ENCODE measurements at places on chromosomes 5 and 9.

DNA sequence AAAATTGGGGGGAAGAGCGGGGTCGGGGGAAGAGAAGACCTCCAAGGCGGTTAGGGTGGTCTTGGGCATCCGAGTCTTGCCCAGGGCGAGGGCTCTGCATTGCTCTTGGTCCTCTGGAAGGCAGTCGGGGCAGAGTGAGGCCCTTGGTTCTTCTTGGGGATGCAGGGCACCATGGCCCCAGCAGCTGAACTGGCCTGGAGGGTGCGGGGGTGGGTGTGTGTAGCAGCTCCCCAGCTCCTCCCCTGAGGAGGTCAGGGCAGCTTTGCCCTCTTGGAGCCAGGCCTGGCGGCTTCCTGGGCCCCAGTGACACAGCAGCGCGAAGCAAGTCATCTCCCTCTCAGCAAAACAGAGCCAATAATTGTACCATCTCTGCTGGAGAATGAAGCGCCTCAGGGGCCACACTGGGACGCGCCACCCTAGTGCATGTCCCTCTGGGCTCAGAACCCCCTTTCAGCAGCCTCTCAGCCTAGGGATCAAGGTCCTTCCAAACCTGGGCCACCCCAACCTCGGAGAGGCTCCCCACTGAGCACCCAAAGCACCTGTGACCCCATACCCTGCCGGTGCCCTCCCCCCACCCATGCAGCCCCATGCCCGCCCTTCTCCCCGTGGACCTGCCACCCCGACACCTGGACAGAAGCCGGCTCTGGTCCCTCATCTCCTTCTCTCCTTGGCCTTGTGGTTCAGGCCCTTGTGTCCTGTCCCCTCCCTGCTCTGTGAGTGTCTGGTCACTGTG, 10.4 kb upstream of the RXRA start:
- no peak for DNase-seq

DNA sequence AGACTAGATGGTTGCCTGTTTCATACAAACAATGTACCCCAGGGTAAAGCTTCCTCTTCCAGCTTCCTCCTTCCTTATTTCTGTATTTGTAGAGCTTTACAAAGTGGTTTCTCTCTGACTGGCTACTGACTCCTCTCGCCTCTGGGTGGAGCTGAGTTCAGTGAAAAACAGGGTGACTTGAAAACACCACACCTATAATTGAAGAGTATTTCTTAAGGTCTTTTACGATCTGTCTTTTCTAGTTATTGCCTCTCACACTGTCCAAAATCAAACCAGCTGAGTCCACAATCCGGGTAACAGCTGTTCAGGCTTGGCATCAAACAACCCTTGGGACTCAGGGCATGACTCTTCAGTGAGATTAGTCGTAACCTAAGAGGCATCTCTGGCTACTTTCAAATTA, 200.4 kb downstream of the ARRDC3 start:
- DNase-seq: no peak

- no peak for DNase-seq
These were observed 10.9 kb downstream of the LHX2 start for GRCh38 chr9:124022201-124023121.

DNA sequence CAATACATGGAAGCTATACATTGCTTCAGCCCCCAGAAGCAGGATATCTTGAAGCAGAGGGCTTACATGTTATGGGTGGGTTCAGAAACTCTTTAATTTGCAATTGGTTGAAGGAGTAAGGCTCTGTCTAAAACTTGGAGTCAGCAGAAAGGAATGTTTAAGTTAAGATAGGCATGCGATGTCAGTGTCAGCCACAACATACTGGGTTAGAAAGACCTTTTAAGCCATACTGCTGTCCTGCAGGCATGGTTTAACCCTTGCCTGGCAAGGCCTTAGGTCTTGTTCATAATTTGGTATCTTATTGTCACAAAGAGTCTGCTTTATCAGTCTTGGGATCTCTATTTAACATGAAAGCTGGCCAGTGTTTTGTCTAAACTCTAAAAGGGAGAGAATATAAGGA, 1619.6 kb upstream of the WWC1 start:
- no peak for DNase-seq

DNA sequence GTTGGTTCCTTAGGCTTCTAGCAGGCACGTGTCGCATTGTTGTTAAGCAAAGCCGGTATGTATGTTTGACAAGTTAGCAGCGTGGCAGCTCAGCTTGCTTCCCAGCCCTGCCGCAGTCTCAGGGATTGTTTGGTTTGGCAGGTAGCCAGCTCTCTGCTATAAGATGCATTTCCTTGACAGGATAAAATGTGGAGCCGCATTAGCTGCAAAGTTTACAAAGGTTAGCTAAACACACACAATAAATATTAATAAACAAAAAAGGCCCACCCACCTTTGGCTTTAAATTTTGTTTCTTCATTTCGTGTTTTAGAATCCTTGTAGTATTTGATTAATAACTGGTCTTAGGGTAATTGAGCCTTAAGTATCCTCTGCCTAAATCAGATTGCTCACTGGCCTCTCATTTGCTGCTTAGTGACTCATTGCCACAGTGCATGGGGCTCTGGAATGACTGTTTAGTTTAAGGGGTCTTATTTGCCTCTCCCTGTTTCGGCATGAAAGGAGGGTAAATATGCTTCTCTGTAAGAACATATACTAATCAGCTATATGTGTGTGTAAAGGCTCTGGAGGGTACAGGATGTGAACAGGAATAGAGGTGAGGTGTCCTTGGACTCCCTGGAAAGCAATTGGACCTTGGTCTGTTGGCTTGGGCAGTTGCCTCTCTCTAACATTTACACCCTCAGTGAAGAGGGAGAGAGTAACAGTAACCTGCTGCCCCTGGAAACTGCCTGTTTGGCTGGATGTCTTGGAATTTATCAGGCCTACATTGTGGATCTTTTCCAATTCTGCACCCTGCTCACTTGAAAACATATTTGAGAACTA, 122.0 kb downstream of the GDNF start:
- DNase-seq: no peak

- DNase-seq: no peak
These were observed 13.9 kb downstream of the NINJ1 start for GRCh38 chr9:93119953-93120845.

DNA sequence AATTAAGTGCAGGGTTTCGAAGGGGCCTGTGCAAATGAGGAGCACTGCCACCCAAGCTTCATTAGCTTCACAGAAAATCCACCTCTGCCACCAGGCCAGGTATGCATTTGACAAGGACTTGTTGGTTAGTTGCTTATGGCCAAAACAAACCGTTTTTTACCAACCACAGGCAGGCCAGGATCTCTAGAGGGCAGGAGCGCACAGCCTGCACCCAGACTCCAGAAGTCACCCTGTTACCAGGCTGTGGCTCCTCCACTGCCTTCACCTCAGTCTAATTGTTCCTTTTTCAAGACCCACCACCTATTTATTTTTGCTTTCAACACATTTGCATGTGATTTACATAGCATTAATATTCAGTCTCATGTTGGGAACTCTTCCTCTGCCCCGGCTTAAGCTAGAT, 78.3 kb upstream of the HSPA9 start:
- no peak for DNase-seq

DNA sequence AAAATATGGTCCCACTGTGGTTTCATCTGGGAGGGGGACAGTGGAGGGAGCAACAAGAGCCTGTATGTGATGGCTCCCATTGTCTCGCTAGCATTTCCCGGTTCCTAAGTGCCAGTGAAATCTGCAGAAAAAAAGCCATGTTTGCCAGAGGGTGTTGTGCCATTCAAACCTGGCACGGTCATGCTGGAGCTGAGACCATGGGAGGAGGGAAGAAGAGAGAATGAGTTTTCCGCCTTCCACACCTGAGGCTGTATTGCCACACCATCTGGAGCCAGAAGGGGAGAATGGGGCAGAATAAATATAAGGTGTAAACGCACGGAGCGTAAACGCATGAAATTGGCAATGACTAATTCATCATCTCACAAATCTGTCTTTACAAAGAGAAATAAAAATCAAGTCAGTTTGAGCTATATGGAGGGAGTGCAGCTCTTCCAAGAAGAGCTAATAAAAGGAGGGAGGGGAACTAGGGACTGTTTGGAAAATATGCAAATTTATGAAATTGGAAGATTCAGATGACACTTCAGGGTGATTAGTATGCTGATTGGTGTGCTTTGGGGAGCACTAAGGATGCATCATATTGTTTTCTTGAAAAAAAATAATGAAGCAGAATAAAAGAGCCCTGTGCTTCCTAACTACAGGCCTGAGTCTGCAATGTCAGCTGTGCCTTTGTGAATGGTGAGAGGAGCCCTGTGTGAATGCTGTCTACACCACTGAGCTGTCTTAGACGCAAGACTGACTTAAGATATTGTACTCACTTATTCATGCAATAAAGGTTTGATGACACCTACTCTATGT, 237.9 kb downstream of the NSG2 start:
- no peak for DNase-seq

GRCh38 chr9:125161284-125161918, 18.1 kb upstream of the SCAI start:
- no peak for DNase-seq

DNA sequence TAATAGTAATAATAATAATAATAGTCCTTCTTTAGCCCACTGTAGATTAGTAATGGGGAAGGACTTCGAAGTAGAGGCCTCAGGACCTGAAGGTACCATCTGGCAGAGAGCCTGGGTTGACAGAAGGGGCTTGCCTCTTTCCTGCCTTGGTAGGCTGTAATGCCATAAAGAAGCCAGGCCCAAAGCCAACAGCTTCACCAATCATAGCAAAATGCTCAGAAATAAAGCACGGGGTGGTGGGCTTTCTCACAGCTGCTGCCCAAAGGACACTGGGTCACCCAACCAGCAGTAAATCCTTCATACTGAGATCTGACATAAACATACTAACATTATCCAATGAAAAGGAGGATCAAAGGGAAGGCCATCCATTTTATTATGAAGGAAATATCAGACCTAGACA, 70.7 kb downstream of the SUSD1 start:
- DNase-seq: no peak

GRCh38 chr5:22918511-22918910, 65.4 kb upstream of the CDH12 start:
- DNase-seq: no peak
